ENCODE measurements at places on chromosomes 3 and 15. TPM values are rescaled to one million over a fixed set of nuclear protein-coding genes. Genes with fewer than 3 reads are reported as not detected.

The TM6SF1 gene
- 1.8 TPM for total RNA-seq

The TERC gene
- 119 TPM for total RNA-seq

The PRR20G gene
- not detected for total RNA-seq

GRCh38 chr3:156664831-156665178 lies 9.6 kb upstream of the TIPARP start:
- DNase-seq = no peak

GRCh38 chr3:12308517-12308916 lies 19.6 kb downstream of the PPARG start:
- DNase-seq = no peak

The MME gene
- total RNA-seq = 15.0 TPM

The ZDHHC23 gene
- 7.3 TPM for total RNA-seq

GRCh38 chr3:170425491-170426239 lies 7.0 kb downstream of the CLDN11 start:
- no peak for DNase-seq

Data from right lobe of liver (tissue), 6 donors.